ENCODE measurements at places on chromosomes 3 and 15. TPM values are rescaled to one million over a fixed set of nuclear protein-coding genes. Genes with fewer than 3 reads are reported as not detected.
A peak's percentile ranks its signal among the peaks of the same experiment; 100 is the strongest.

- no peak for ATAC-seq
Measured at GRCh38 chr15:78502641-78503040, 4.7 kb upstream of the HYKK start.

GRCh38 chr3:48400824-48401433, 28.9 kb downstream of the FBXW12 start:
- peak; percentile 87 for ATAC-seq

- ATAC-seq: no peak
Measured at GRCh38 chr15:91214675-91215590, 114.9 kb downstream of the SV2B start.

GRCh38 chr3:153070511-153070868, 91.5 kb upstream of the RAP2B start:
- no peak for ATAC-seq

GRCh38 chr3:155069729-155070128, 10.4 kb upstream of the MME start:
- no peak for ATAC-seq

DNA sequence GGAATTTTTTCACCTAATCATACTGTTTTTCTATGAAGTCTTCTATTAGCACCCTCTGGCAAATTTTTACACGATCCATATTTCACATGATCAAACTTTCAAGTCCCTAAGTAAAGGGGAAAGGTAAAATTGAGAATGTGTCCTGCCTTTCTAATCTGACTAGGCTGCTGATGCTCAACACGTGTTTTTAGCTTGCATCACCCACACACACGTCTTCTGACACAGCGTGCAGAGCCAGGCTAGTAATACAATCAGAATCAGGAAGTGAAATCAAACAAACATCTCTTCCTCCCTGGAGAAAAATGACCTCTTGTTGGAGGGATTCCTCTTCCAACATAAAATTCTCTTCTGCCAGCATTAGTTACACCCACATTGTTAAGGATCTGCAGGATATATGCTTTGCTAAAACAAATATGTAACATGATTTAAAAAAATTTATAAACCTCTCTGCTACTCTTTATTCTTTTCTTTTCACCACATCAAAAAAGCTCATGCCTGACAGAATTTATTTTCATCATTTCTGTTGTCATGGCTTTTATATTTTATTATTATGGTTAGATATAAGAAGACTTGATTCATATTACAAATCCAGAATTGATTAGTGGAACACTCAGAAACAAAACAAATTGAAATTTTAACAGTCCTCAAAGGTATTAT, 122.4 kb downstream of the RAP2B start:
- peak; percentile 70 for ATAC-seq

DNA sequence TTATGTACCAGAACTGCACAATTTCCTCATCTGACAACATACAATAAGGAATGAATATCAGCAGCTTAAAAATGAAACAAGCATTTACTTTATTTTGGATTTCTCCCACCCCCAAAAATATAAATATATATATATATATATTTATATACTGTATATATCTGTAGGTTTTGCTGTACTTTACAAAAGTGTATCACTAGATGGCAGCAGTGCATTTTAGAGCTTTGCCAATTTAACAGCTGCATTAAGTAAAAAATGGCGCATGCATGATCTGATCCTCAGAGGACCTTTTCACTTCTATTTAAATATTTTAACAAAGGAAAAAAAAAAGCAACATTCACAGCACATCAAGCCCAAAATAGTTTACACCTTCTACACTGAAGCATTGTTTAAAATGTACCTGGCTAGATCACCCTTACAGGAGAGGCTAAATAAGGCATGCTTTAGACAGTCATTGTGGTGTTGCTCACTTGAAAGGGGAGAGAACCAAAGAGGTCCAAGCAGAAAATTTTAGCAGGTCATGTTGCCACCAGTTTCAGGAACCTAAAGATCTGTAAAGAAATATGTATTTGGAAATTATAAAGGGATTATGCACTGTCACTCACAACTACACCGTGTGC, 72.6 kb downstream of the NPTN start:
- no peak for ATAC-seq

- ATAC-seq: no peak
Measured at GRCh38 chr3:126199256-126199655, 18.9 kb upstream of the ALDH1L1 start.

GRCh38 chr3:169846458-169847193, 23.1 kb downstream of the LRRC31 start:
- ATAC-seq: no peak

GRCh38 chr3:154349223-154349622, 24.9 kb upstream of the DHX36 start:
- ATAC-seq: no peak

GRCh38 chr3:126523745-126524428, at the start of gene CHST13:
Gene CHST13, plus strand, starts transcription at chr3:126524155. Its CDS starts 178 bp downstream, at chr3:126524333.
- peak; percentile 19 for ATAC-seq

GRCh38 chr15:26073430-26074333, 210.6 kb upstream of the ATP10A start:
- peak; percentile 91 for ATAC-seq

- peak; percentile 99 for ATAC-seq
Measured at GRCh38 chr15:51907136-51907862, 64.3 kb downstream of the LEO1 start.

- ATAC-seq: no peak
Measured at GRCh38 chr3:9255976-9256375, 6.5 kb upstream of the SRGAP3 start.

GRCh38 chr3:134810052-134810435, 15.0 kb downstream of the EPHB1 start:
- ATAC-seq: no peak

MEIS2 gene
- total RNA-seq: not detected

ARGFX gene
- not detected for total RNA-seq

PDCD6IP gene
- 209 TPM for total RNA-seq

MYEF2 gene
- total RNA-seq: 25.2 TPM

FANCD2OS gene
- not detected for total RNA-seq

All from activated T-helper 17 cell treated with anti-CD3 and anti-CD28 coated beads, Interleukin-2, amount 50 U/mL, for 72 hours (primary cell).